ENCODE measurements at places on chromosomes 4 and X.

DNA sequence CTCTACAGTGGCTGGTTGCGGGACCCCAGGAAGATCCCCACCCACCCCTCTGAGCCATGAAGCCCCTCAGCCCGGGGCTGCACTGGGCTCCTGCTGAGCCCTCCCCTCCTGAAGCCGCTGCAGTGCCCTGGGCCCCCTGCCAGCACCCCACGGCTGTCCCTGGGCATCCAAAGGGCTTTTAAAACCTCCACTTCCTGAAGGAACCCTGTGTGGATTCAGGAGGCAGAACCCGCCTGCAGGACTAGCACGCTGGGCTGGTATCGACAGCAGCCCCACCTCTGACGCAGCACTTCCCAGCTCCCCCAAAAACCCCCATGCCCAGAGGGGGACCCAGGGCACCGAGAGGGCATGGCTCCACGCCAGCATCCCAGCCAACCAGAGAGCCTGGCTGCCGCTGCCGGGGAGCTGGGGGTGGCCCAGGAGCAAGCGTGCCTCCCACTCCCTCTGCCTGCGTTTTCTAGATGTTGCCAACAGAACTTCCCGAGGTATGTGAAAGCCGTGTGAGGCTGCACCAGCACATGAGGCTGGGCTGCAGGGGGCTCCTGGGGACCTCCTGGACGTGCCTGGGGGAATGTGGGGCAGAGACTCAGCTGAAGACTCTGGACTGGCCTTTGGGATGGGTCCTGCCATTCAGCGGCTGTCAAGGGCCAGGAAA, 6.3 kb downstream of the MXD4 start:
- no peak for DNase-seq

DNA sequence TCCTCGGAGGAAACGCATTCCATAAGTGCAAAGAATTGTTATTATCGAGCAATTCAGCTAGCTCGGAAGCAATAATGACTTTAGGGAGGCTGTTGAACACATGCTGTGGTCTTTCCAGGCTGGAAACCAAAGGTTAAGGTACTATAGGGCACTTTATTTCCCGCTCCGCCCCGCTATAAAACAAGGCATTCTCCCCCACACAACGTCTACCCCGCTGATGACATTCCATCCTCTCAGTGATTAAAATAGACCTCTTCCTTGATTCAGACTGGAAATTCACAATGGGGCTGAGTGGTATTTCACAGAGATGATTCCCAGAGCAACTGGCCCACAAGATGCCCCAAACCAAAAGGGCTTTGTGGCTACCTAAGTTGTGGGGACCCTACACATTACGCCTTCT, 196.4 kb downstream of the STIM2 start:
- no peak for DNase-seq

- DNase-seq: no peak
Observed at GRCh38 chr4:6009452-6009851, 8.8 kb downstream of the C4orf50 start.

DNA sequence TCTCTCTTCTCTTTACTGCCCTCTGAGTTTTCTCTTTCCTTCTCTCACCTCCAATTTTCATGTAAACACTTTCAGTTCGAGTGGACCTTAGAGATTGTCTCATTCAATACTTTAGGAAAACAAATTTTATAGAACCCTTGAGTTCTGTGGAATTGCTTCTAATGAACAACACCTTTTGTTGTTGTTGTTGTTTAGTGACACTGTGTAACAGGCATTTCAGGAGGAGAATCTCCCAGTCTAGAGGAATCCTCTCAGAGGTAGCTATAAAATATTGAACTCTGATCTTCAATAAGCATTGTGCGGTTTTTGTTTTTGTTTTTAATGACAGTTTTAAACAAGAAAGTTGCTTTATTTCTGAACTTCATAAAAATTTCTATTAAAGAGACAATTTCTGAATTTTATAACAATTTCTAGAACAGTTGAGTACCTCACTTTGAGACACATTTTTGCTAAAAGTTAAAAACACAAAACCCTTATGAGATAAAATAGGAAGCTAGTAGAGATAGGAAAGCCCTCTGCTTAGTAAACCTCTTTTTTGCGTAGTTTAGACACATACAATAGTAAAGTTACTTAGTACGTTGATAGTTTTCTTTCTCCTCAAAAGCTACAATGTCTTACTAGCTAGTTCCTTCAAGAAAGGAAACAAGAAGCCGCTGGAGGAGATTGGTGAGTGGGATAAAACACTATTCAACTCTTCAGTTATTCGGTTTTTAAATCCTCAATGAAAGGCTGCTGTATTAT, 38.8 kb downstream of the CLCN3 start:
- no peak for DNase-seq

DNA sequence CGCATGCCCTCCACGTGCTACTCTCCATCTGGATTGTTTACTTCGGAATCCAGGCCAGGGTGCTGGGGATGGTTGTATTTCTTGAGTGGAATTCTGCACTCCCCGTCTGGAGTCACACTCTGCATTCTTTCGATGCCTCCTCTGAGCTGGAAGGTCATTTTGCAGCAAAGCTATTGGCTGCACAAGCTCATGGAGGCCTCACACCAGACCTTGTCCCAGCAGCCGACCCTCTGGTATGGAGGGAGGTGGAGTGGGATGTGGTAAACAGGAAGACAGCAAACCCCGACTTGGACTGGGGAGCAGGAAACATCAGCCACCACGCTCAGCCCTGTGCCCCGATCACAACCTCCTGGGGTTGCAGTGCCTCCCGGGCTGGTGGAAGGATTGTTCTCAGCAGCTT, 225.3 kb upstream of the LNX1 start:
- DNase-seq: no peak

GRCh38 chrX:13474164-13474516, 95.3 kb upstream of the EGFL6 start:
- no peak for DNase-seq

GRCh38 chr4:38141808-38142500, 181.8 kb downstream of the PTTG2 start:
- no peak for DNase-seq

- no peak for DNase-seq
Observed at GRCh38 chr4:183059797-183060196, 39.3 kb upstream of the WWC2 start.

DNA sequence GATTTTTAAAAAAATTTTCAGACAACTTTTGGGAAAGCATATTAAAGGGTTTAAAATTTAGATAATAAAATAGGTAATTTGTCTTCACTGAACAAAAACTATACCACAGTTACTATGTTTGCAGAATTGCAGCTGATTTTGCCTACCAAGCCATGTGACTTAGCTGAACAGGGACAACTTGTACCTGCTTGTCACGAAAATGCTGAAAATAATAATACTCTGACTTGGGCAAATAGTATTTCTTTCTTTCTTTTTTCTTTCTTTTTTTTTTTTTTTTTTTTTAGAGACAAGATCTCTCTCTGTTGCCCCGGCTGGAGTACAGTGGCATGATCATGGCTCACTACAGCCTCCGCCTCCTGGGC, 225.2 kb upstream of the PPP1R2C start:
- no peak for DNase-seq

- no peak for DNase-seq
Observed at GRCh38 chr4:20832826-20833225, 132.6 kb downstream of the PACRGL start.

GRCh38 chrX:45233531-45233930, 32.9 kb upstream of the DIPK2B start:
- DNase-seq: no peak

DNA sequence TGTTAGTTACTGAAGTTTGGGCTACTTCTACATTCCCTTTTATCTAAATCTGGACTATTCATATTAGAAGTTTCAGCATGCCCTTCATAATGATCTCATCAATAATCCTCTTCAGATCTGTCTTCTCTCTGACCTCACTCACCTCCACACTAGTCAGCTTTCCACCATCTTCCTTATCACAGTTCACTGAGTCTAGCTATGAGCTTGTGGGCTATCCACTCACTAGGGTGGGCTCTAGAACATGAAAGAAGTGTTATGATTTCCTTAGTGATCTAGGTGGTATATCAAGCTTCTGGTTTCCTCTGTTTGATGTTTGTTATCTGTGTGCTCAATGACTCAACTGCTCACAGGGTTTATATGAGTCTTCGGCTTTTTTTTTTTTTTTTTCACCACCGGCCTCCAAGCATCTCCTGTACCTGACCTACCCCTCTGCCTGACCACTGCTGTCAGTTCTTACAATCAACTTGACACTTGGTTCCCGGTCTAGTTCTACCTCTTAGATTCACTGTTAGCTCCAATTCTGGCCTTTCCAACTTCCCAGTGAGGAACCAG, 103.1 kb downstream of the PAPSS1 start:
- DNase-seq: no peak

DNA sequence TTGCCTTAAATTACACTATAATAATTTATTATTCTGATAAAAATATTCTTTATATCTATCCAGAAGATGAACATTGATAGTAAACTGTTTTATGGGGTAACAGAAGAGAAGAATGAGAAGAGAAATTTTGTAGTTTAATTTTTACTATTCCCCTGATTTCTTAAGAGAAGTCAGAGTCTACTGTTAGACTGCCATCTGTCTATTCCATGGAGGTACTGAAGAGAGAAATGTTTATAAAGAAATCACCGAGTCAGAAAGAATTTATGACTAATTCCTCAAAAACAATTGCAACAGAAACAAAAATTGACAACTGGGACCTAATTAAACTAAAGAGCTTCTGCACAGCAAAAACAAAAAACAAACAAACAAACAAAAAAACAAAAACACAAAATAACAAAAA, 149.9 kb downstream of the FGF16 start:
- no peak for DNase-seq

- DNase-seq: no peak
Observed at GRCh38 chr4:82733636-82734035, 65.0 kb downstream of the SCD5 start.

- peak; percentile 23 for DNase-seq
Observed at GRCh38 chr4:82998898-82999297, 11.7 kb downstream of the LIN54 start.

GRCh38 chr4:174581901-174582300, 59.6 kb upstream of the HPGD start:
- DNase-seq: no peak

DNA sequence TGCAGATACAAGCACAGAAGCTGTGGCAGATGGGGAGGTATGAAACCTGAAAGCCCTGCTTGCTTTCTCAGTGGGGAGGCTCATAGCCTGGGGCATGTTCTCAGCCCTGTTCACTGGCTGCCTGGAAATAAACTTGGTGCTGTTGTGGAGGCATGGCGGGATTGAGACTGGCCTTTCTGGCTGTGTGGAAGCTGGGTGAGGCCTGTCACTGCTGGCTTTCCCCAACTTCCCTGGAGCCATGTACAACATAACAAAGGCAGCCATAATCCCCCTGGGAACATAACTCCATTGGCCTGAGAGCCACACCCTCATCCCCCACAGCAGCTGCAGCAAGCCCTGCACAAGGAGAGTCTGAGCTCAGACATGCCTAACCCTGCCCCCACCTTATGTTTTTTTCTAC, 237.7 kb upstream of the TLL1 start:
- peak; percentile 83 for DNase-seq

- no peak for DNase-seq
Observed at GRCh38 chr4:1154126-1154522, 18.3 kb downstream of the SPON2 start.

GRCh38 chrX:1493877-1494510, 41.3 kb upstream of the ASMTL start:
- no peak for DNase-seq

DNA sequence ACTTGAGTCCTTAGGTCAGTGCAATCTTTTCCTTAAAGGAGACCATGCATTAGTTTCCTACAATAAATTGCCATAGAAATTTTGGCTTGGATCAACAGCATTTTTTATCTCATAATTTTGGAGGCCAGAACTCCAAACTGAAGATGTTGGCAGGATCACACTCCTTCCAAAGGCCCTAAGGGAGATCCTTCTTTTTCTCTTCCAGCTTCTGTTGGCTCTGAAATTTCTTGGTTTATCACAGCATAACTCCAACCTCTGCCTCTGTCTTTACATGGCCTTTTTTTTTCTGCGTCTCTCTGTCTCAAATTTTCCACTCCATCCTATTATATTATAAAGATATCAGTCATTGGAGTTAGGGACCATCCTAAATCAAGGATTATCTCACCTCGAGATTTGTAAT, 282.2 kb downstream of the STIM2 start:
- DNase-seq: no peak

GRCh38 chr4:130053723-130054122, 957.8 kb downstream of the C4orf33 start:
- no peak for DNase-seq

DNA sequence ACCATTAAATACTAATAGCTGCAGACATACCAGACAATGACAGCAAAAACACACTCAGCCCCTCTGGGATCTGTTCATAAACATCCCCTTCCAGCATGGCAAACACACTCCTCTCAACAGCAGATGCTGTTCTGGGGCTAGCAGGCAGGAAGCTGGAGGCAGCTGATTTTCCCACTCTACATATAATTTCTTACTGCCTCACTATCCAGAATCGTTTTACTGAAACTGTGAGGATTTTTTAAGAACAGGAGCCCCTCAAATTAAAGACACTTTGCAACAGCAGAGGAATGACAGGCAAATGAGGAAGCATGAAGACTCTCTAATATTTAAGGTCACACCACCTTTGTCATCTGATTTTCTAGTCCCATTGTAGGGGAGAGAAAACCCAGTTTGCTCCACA, 2.2 kb downstream of the MAPK10 start:
- DNase-seq: peak; percentile 16

DNA sequence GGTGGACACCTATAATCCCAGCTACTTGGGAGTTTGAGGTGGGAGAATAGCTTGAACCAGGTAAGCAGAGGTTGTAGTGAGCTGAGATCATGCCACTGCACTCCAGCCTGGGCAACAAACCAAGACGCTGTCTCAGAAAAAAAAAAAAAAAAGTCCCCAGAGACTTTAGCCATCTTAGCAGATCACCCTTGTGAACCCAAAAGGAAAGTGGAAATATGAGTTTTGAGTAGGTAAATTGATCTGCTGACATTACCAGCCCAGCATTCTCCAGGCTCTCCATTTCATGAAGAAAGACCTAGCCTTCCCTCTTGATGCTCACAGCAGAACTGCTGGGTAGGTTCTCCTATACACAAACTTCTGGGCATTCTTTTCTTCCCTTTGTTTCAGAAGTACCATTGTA, 24.5 kb upstream of the HNRNPD start:
- peak; percentile 31 for DNase-seq
